NCI-H69 (cell line): ENCODE measurements at places on chromosomes 16 and 17.

GRCh38 chr16:69833357-69834282, 71.5 kb downstream of the WWP2 start:
- peak; percentile 84 for DNase-seq

- DNase-seq, result peak; percentile 35
These were observed 4.7 kb upstream of the KRTAP3-1 start for GRCh38 chr17:41013606-41014005.

DNA sequence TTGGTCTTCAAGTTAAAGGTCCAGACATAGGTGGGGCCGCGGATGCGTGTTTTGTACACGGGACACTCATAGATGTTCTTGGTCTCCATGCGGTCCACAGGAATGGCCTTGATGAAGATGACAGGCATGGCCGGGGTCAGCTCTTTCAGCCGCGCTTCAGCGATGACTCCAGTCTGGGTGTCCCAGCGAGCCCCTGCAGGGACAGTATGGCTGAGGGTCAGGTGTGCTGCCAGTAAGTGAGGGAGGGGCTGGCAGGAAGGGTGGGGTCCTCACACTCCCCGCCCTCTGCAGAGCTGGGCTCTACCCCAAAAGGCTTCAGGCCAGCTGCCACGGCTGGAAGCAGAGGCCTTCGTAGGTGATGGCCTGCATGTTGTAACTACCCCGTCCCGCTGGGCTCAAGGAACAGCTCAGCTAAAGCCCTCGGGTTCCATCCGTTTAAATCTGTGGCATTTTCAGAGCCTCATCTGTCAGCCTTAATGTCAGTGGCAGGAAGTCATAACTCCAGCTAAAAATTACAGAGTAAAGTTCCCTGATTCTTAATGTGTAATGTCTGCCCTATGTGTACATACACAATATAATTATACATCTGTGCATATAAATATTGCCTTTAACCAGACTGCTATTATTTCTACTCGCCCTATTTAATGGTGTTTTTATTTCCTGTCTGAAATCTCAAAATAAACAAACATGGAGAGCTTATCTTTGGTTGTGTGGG, 45.7 kb downstream of the PGS1 start:
- peak; percentile 87 for DNase-seq

GRCh38 chr16:72311426-72311825, 139.5 kb upstream of the PMFBP1 start:
- no peak for DNase-seq

- DNase-seq, result no peak
These were observed 738.8 kb downstream of the WWOX start for GRCh38 chr16:78838276-78838675.

- DNase-seq, result peak; percentile 21
These were observed 40.8 kb upstream of the BHLHA9 start for GRCh38 chr17:1229349-1229899.

DNA sequence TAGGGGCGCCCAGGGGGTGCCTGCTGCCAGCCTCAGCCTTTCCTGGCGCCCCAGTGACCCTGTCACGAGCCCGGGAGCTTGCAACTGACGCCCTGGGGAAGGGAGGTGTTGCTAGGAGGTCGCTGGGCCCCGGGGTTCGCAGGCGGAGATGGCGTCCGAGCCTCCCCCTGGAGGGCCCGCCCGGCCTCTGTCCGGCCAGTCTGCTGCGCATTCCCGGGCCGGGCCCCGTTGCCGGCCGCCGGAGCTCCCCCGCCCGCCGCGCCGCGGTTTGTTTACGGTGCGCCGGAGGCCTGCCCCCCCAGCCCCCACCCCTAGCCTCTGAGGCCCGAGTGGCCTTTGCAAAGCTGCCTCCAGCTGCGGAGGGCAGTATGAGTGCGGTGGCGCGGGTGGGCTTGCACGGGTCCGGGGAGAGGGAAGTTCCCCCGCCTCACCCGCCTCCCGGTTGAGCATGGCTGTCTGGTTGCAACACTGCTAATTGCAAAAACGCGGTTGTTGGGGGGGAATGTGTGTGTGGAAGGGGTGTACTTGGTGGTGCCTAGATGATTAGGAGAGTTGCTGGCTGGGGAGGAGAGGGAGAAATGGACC, 514 bp downstream of the THRA start:
- DNase-seq, result peak; percentile 39

- DNase-seq, result no peak
These were observed 3.9 kb downstream of the USP10 start for GRCh38 chr16:84703681-84704080.

DNA sequence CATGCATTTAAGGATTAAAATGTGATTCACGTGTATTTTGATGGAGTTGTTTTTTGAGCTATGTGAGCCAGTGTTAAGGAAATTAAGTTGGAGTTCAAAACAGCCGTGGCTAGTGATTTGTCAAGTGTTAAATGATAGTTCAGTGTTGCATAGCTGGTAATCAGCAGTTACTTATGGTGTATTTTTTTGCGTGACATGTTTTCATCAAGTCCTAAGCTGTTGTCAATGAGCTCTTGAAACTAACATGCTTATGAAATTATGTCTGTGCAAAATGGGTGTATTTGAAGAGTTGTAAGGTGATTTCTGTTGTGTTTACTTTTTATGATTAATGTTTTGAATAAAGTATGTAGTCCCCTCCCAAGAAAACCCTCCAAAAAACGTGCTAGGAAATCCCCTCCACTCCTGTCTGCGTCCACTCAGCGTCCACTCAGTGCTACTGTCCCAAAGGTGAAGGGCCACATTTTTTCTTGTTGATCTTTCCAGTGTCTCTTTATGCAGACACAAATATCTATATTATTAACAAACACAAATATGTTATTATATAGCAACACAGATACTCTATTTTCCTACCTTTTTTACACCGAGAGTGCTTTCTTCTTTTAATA, 30.0 kb downstream of the USP10 start:
- DNase-seq, result no peak

GRCh38 chr16:85148931-85149330, 36.7 kb upstream of the CIBAR2 start:
- DNase-seq, result peak; percentile 72

DNA sequence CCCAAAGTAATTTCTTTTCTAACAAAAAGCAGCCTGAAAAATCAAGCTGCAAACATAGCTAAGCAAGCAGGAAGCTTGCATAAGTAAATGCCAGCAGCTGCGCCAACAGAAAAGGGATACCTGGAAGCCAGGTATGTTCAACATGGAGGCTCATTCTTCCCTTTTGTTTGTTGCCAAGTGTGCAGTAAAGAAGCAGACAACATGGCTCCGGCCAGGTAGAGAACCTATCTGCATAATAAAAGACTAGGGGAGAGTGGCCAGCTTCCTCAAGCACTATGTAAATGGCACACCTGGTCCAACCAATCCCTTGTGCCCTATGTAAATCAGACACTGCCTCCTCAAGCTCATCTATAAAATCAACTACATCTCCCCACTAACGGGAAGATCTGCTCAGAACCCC, 1407.0 kb downstream of the CDH11 start:
- peak; percentile 56 for DNase-seq

GRCh38 chr17:42386777-42387657, 1.2 kb downstream of the STAT3 start:
- peak; percentile 87 for DNase-seq

- no peak for DNase-seq
These were observed 36.9 kb upstream of the C17orf78 start for GRCh38 chr17:37338847-37339246.

- DNase-seq, result no peak
These were observed 300.9 kb downstream of the C16orf95 start for GRCh38 chr16:87016046-87017035.

DNA sequence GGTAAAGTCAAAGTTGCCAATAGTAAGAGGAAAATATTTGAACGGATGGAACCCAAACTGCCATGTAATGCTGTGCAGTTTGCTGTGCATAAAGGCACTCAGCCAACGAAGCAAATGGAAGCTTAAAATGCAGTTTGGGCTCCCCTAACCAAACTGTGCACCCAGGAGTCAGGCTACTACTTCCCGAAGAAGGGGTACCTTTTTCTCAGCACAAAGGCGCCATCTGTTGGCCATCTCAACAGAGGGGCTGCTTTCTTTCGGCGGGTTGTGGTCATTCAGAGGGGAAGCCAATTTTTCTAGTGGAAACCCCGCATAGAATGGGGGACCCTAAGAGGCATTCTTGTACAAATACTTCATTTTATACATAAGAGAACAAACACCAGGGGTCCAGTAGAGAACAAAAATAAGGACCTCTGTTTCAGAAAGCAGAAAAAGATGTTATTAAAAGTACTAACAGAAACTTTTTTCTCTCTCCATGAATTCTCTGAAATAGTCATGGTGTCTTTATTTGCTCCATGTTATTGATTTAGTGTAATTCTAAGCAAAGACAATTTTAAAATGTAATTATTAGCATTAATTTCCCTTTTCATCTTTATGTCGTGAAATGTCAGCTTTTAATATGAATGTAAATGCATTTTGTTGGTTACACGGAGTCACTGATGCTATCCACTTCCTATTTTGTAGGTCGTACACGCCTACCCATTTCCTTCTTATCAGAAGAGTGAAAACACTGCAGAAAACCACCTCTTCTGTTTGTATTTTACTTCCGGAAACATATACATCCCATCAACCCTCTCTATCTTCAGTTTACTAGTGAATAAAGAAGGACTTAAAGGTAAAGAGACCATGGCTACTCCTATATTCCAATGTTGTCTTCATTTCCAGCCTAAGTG, 453.3 kb downstream of the KCNJ2 start:
- peak; percentile 80 for DNase-seq

DNA sequence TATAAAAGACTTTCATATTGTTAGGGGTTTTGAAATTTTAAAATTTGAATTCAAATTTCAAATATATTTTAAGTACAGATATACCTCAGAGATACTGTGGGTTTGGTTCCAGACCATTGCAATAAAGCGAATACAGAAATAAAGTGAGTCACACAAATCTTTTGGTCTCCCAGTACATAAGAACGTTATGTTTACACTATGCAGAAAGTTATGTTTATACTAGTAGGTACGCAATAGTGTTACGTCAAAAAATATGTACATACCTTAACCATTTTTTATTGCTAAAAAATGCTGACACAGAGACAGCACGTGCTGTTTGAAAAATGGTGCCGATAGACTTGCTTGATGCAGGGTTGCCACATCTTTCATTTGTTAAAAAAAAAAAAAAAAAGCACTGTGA, 19.7 kb downstream of the NUP88 start:
- DNase-seq, result no peak

- peak; percentile 8 for DNase-seq
These were observed at the start of gene IRX6 for GRCh38 chr16:55323637-55324271. TSS of gene IRX6 (plus strand) at chr16:55324203. CDS start at chr16:55325092, 889 bp downstream.

- DNase-seq, result no peak
These were observed 987 bp upstream of the SLC4A1 start for GRCh38 chr17:44268709-44269534.

DNA sequence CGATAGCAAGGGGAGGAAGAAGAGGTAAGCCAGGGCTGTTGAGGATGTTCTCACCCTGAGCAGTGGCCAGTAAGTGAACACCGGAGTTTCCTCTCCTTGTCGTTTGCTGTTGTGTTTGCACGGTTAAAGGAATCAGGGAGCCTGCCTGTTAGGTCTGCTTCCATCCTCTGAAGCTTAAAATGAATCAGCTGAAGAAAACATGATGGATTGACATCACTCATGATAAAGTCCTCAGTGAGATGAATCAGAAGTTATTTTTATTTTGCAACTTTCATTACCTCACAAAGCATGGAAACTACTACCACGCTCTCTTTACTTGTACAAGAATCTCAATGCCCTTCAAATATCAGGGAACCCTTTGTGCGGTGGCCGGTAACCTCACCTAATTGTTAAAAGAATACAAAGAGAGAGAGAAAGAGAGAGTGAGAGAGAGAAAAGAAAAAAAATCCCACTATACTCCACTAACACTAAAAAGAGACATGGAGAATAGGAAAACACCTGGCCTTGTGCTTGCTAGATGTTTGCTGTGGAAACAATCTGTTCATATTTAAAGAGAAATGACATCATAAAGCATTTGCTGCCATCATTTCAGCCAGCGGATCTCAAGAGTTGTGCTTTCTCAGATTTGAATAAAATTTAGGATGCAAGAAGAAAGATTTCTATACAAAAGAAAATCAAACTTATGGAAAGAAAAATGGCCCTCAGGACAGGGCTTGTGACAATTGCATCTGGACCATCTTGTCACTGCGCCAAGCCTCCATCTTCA, 441.6 kb upstream of the SALL1 start:
- no peak for DNase-seq

GRCh38 chr16:89602273-89602951, 11.0 kb upstream of the DPEP1 start:
- DNase-seq, result peak; percentile 78

GRCh38 chr16:1331712-1332617, 1.5 kb upstream of the BAIAP3 start:
- peak; percentile 94 for DNase-seq

GRCh38 chr17:55090079-55090492, 121.5 kb downstream of the STXBP4 start:
- peak; percentile 79 for DNase-seq

- no peak for DNase-seq
These were observed 83.4 kb downstream of the FOXL1 start for GRCh38 chr16:86661706-86662105.

DNA sequence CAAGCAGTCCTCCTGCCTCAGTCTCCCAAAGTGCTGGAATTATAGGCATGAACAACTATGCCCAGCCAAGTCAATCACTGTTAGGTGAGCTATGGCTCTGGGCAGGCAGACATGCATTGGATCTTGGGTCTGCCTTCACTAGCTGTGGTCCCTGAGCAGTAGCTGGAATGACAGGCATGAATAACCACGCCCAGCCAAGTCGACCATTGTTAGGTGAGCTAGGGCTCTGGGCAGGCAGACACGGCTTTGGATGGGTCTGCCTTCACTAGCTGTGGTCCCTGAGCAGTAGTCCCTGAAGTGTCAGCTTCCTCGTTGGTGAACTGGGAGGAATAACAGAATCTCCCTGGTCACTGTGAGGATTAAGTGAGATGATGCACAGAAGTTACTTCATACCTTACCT, 6.4 kb downstream of the MRM3 start:
- DNase-seq, result no peak
